ENCODE measurements at places on chromosomes 4 and X.

- DNase-seq = no peak
These were observed 22.4 kb upstream of the TSPAN5 start for GRCh38 chr4:98680806-98681205.

GRCh38 chrX:47172971-47173792 is 20.4 kb upstream of the UBA1 start:
- no peak for DNase-seq

DNA sequence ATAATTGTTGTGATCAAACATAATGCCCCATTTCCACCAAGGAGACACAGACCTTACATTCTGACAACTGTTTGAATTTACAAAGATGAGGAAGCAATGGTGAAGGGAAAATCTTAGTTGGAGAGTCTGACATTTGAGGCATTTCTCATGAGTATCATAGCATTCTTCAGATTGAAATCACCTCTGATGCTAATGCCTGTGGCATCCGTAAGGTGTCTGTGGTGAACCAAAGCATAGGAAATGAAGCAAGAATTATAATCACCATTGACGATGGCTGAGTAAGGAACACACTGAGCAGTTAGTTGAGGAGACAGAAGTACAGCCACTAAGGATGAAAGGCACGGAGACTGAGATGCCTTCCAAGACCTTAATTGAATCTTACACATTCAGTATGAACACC is 575.7 kb downstream of the TRIML1 start:
- no peak for DNase-seq

DNA sequence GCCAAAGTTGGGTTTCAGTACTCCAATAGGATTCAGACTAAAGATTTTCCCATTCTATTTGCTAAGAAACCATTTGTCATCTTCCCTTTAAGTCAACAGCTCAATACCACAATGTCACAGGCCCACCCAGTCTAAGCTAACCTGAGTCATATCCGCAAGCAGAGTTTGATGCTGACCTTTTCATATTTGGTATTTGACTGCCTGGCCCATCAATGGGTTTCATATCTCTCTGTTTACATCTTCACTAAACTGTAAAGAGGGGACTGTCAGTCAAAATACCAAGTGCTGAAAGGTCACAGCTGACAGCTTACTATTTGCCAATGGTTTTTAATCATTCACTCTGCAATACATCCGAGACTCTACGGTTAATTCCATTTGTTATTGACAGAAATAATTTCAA is 707.5 kb upstream of the ACTRT1 start:
- no peak for DNase-seq

DNA sequence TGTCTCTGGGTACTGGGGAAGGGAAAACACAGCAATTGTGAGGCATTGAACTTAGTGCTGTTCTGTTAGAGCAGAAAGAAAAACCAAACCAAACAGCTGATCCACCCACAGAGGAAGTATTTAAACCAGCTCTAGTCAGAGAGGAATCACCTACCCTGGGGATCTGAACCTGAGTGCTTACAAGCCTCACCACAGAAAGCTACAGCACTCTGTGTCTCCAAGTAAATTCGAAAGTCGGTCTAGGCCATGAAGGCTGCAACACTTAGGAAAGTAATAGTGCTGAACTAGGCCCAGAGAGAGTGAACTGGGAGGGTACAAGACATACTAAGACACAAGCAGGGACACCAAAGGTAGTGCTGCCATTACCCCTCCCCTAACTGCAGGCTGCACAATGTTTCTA is 142.2 kb upstream of the CXorf51A start:
- DNase-seq = no peak

- no peak for DNase-seq
These were observed 29.4 kb downstream of the SERPINA7 start for GRCh38 chrX:106009145-106009544.

GRCh38 chrX:111869639-111870034 is 6.3 kb upstream of the TRPC5OS start:
- DNase-seq = no peak

DNA sequence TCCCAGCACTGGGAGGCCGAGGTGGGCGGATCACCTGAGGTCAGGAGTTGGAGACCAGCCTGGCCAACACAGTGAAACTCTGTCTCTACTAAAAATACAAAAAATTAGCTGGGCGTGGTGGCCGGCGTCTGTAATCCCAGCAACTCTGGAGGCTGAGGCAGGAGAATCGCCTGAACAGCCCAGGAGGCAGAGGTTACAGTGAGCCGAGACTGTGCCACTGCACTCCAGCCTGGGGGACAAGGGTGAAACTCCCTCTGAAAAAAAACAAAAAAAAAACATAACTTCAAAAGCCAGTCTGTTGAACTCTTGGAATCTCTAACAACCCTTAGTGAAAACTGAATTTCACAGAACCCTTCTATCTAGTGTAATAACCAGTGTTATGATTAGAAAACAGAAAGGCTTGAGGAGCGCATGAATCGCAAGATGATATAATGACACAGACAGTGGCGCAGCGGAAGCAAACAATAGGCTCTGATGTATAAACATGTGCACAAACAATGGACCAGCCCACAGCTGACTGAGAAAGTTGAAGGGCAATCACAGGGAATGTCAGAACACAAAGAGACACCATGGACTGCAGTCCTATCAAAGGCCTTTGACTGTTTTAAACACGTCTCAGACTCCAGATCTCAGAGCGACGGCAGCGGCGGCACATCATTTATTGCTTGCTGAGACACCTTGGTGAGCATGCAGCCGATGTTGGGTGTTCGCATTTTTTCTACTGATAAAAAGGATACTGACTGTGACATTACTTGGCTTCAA is 81.6 kb downstream of the NSUN7 start:
- DNase-seq = no peak

DNA sequence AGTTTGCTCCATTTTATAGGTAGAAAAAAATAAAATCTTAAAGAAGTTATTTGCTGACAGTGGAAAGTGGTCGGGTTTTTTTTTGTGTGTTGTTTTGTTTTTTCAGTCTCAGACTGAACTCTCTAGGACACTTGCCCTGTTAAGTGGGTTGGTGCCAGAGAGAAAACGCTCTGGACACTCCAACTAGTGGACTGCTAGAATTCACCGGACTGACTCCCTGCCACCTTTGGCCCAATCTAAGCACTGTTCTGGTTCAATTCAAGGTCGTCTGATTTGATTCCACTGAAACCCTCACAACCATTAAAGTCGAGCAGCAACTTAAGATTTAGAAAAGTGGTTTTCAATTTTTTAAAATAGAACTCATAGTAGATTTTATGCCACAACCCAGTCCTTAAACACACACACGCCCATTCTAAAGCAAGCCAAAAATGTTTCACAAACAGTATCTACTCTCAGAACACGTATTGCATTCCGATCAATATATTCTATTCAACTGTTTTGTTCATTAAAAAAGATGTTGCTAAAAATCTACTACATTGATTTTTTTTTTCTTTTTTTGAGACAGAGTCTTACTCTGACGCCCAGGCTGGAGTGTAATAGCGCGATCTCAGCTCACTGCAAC is 27.3 kb downstream of the RWDD4 start:
- DNase-seq = no peak

DNA sequence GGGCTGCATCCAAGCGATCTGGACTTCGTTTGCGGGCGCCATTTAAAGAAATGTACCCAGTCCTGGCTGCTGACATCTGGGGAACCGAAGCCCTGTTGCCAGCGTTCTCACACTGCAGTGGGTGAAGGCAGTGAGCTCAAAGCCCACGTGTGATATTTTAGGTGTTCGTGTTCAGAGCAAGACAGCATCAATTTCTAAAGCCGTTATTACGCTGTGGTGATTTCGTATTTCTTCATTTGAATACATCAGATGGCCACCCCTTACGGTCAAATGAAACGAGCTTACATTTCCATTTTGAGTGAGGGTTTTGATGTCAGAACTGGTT is 376 bp upstream of the C4orf36 start:
- DNase-seq = peak; percentile 6

- DNase-seq = no peak
These were observed 10.7 kb downstream of the KLHL8 start for GRCh38 chr4:87209696-87210095.

- no peak for DNase-seq
These were observed 46.4 kb downstream of the GPAT3 start for GRCh38 chr4:83582289-83582785.

DNA sequence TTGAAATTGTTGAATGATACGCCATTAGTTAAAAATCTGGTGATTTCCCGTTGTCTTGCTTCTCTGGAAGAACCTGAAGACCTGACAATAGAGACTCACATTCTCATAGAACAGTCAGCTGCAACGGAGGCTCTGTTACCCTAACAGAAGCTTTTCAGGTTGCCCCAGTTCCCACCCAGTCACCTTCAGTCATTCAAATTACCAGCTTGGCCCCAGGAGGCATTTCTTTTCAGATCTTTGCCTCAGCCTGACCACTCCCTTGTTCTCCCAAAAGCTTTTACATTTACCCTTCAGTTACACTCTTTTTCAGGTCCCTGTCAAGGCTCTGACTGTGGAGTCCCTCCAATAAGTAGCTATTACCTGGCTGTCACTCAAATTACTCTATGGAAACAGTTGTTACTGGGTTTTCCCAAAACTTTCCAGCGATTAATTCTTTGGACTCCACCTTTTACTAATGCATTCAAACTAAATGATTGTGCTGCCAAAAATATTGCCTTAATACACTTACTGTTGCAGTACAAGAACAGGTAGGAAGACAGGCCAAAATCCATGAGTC is 162.2 kb upstream of the FTHL17 start:
- no peak for DNase-seq

Data from T-cell (primary cell).